ENCODE measurements at places on chromosomes 2 and 18.
A peak's percentile ranks its signal among the peaks of the same experiment; 100 is the strongest.

DNA sequence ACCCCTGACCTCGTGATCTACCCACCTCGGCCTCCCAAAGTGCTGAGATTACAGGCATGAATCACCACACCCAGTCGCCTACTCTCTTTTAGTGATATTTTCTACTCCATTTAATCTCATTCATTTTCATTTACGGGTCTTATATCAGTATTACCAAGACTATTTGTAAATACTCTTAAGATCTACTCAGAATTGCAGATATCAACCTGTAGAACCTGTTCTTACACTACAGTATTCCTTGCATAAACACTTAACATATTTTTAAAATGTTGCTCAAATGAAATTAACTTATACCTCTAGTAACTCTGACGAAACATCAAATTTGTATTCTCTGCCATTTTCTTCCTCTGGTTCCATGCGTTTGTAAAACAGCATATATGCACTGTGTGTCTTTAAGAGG lies 79.3 kb downstream of the C2orf74 start:
- no peak for DNase-seq

GRCh38 chr2:207688597-207688996 lies 22.8 kb upstream of the CCNYL1 start:
- no peak for DNase-seq

DNA sequence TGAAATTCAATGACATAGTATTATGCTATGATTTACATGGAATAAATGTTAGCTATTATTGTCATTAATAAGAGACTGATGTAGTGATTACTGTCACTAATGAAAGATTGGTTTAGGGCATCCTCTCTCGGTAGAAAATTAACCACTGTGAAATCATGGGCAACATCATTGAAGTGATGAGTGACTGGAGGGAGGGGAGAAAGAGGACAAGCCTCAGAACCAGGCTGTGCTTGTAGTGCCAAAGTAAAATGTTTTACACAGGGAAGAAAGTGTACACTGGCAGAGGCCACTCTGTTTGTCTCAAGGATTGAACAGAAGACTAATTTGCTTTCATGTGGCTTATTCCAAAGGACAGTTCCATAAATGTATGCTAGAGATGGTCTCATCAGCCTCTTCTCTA lies 456.2 kb upstream of the TCF4 start:
- no peak for DNase-seq

DNA sequence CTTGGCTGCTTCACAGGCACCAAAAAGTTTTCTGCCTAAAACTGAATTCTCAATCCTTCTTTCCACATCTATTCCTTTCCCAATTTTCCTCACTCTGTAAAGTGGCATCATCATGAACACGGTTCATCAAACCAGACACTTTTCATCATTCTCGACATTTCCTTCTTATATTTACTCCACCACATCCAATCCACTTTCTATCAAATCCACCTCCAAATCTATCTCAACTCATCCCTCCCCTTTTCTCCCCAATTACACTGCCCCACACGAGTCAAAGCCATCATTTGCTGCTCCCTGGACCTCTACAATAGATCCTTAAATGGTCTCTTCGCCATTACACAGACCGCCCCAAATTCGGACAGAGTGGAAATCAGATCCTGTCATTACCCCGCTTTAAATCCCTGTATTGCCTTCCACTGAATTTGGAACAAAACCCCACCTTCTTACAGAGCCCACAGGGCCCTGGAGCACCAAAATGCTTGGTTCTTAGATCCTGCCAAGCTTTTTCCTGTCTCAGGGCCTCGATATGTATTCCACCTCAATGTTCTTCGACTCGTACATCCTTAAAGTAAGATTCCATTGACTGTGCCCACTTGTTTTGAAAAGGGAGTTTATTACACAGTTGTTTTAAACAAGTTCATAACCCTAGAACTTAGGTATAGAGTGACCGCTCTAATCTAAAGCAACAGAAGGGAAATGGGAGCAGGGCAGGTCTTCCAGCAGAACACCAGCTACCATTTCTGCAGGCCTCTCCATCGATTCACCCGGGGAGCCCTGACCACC lies 856 bp downstream of the ACAA2 start:
- DNase-seq: no peak

DNA sequence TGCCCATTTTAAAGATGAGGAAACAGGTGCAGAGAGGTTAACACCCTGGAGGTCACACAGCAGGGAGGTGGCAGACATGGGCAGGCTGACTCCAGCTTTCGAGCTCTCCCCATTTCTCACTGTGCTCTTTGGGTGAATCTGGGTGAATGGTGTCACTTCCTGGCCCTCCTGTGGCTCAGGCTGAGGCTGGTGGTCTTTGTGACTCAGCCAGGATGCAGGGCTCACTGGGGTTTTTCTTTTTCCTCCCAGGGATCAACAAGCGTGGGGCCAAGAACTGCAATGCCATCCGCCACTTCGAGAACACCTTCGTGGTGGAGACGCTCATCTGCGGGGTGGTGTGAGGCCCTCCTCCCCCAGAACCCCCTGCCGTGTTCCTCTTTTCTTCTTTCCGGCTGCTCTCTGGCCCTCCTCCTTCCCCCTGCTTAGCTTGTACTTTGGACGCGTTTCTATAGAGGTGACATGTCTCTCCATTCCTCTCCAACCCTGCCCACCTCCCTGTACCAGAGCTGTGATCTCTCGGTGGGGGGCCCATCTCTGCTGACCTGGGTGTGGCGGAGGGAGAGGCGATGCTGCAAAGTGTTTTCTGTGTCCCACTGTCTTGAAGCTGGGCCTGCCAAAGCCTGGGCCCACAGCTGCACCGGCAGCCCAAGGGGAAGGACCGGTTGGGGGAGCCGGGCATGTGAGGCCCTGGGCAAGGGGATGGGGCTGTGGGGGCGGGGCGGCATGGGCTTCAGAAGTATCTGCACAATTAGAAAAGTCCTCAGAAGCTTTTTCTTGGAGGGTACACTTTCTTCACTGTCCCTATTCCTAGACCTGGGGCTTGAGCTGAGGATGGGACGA lies 13.2 kb downstream of the ITM2C start:
- peak; percentile 38 for DNase-seq

DNA sequence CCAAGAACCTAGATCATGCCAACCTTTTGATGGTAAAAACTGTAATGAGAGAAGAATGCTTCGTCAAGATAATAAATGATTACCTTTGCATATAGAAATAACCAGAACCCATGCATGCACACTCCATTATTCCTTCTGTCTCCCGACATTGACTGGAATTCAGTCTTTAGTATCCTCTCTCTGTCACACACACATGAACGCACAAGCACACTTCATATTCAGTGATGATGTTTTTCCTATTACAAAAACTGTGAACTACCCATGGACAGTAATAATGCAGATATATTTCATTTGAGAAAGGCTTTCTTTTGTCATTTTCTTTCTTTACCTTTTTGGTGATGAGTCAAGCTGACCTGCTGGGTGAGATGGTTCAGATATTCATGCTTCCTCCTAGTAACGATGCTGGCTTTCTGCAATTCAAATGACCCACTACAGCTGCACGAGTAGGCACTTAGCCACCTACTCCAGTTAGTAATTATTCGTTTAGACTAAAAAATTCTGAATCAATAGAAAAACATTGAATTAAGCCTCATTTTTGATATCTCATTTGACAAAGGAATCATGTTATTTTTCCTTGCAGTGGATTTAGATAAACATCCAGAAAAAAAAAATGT lies 382.2 kb downstream of the TGIF1 start:
- no peak for DNase-seq

- DNase-seq: no peak
Observed at GRCh38 chr2:71788186-71788525, 334.8 kb downstream of the DYSF start.

- no peak for DNase-seq
Observed at GRCh38 chr2:163553601-163554000, 182.2 kb downstream of the FIGN start.

- DNase-seq: no peak
Observed at GRCh38 chr2:203510256-203510940, 24.7 kb downstream of the RAPH1 start.

DNA sequence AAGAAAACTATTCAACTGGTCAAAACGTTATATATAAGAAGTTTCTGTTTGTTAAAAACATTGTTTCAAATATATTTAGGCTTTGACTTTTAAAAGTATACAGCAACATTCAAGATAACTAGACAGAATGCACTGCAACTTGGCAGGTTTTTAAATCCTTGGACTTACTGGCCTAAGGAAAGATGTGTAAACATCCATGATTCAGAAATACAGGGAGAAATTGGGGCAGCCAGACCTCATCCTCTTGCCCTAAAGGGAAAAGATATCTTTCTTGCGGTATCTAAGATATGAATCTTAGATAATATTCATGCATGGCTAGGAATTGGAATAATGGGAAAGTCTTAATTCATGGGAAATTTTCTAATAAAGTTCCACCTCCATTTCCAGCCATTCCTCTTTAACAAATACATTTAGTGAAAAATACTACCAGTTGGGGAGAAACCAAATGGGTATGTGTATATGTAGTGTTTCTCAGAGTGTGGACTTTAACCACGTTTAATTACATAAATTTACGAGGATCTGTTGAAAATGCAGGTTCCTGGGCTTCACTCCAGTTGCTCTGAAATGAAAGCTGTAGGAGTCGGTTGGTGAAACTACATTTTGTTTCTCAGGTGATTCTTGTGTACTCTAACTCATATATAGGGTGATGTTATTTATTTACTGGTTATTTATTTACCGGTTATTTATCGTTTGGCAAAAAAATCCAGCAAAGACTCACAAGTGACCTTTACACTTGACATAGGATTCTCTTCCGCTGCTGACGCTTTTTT lies 587 bp upstream of the TANK start:
- no peak for DNase-seq

- no peak for DNase-seq
Observed at GRCh38 chr2:9623151-9623550, 7.6 kb downstream of the YWHAQ start.

DNA sequence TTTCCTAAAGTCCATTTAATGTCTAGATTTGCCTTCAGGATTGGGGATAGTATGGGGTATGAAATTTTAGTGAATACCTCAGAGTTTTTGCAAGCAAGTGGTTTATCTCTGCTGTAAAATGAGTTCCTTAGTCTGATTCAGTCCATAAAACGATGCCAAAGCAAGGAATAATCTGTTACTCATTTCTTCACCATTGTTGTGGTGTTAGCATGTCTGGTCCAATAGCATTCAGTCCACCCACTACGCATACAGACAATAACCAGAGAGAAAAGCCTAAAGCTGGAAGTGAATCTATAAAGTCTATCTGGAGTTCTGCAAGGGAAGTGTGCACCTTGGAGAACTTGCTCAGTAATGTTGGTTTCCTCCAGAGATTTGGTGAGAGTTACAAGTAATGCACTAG lies 12.9 kb upstream of the DPP4 start:
- DNase-seq: no peak

- no peak for DNase-seq
Observed at GRCh38 chr2:160932960-160933359, 227.3 kb upstream of the TANK start.

GRCh38 chr18:35526495-35527059 lies 28.8 kb upstream of the INO80C start:
- no peak for DNase-seq

DNA sequence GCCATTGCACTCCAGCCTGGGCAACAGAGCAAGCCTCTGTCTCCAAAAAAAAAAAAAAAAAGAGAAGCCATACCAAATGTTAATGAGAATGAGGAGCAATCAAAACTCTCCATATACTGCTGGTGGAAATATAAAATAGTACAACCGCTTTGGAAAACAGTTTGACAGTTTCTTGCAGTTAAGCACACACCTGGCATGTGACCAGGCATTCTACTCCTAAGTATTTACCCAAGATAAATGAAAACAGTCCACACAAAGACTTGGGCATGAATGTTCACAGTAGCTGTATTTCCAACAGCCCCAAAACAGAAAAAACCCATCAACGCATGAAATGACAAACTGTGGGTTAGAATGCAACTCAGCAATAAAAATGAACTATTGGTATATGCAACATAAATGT lies 76.0 kb upstream of the ST8SIA5 start:
- no peak for DNase-seq

- no peak for DNase-seq
Observed at GRCh38 chr2:208125251-208125650, 927 bp upstream of the CRYGD start.

DNA sequence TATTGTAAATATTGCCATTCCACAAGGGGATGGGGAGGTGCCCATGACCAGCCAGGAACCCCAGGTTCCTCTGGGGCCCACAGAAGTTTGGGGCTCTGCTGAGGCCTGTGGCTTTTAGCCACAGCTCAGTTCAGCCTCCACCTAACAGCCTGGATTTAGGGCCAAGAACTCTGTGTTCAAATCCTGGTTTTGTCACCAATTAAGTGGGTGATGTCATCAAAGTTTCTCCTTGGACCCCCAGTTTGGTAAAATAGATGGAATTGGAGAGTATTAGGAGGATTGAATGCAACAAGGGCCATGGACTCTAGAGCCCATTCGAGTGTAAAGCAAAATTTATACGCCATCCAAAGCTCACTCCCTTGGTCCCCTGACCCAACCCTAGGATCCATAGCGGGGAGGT lies 3.2 kb upstream of the FEV start:
- DNase-seq: no peak

DNA sequence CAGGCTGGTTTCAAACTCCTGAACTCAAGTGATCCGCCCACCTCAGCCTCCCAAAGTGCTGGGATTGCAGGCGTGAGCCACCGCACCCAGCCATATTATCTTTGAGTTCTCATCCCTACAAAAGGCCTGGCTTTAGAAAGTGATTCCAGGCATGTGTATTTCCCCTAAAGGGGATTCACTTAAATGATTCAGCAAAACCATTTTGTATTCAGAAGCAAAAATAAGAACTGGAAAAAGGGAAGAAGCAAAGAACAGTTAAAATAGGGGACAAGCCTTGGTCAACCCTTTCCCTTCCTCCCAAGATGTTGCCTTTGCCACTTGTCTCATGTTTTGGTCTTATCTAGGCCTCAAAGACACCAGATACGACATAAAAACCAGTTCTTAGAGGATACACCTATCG lies 10.5 kb downstream of the TM4SF20 start:
- DNase-seq: no peak

DNA sequence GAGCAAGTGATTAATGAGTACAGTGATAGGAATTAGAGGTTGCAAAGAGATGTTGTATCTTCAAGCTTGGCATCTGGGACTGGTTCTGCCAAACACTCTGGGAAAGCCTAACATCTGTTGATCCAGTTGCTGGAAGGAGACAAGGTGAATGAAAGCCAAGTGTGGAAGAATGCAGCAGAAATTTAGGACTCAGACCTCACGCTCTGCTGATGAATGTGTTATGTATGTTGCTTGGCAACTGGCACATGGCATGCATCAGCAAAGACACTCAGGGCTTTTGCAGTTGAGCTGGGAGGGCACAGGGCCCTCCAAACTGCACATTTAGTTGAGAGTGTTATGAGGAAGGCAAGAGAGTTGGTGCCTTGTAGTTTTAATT lies 105.5 kb downstream of the COLEC12 start:
- DNase-seq: no peak

DNA sequence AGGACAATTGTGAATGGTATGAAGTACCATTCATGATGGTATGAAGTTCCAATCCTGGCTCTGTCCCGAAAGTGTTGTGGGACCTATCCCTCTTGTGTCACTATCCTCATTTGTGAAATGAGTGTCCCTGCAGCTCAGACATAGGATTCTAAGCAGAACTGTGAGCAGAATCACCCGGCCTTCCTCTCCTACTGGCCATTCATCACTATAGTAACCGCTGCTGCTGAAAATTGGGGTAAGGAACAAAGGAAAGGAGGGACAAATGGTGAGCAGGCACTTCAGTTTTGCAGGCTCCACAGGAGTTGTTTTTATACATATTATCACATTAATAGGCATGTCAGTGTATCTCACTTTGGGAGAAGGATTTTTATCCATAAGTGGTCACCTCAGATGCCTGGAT lies 27.4 kb downstream of the SMYD1 start:
- no peak for DNase-seq

- no peak for DNase-seq
Observed at GRCh38 chr2:7071154-7071553, 153.9 kb downstream of the RNF144A start.
